Stimulated activated CD4-positive, alpha-beta T cell treated with anti-CD3 and anti-CD28 coated beads, Interleukin-2, amount 100 ng/mL, for 24 hours (primary cell): ENCODE measurements at places on chromosomes 4 and X.

DNA sequence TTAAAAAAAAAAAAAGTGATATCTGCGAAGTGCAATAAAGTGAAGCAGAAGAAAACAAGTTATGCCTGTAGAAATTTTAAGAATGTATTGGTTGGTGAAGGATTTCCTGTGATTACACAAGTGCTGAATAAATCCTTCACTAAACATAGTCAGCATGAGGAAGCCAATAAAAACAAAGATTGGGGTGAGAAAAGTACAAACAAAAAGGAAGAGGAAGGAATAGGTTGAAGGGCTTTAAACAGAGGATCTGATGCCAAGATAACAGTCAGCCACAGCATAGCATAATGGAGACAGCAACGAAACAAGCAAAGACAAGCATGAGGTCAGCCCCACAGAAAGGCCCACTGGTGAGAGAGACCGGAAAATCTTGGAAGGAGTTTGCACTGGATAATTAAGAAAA lies 372.2 kb downstream of the ADAM29 start:
- no peak for DNase-seq

GRCh38 chrX:10930151-10930550 lies 181.0 kb upstream of the HCCS start:
- no peak for DNase-seq

DNA sequence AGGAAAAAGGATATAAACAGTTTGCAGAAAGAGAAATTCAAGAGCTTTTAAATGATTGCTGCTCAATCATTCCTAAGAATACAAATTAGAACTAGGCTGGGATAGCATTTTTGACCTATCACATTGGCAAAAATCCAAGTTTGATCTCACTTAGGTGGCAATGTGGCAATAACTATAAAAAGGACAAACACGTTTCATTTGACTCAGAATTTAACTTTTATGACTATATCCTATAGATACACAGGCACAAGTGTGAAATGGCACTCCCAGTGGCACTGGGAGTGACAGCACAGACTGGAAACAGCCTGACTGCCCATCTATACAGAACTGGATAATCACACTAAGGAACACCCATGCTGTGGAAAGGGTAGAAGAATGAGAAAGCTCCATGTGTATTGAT lies 11.1 kb downstream of the CENPU start:
- no peak for DNase-seq

DNA sequence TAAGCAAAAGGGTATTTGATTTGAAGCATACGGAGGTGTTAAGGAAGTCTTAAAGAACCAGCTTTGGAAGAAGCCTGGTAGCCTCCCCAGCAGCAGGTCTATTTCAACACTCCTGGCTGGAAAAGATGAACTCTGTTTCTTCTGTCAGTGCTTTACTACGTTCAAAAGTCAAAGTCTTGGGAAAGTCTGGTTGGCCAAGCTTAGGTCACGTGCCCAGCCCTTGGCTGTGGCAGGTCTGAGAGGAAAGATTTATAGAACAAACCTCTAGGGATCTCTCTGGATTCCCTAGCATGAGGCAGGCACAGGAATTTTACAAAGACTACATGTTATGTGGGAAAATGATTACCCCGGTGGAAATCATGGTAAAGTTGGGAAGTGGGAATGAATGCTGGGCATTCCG lies 8.6 kb upstream of the ARHGAP10 start:
- no peak for DNase-seq

DNA sequence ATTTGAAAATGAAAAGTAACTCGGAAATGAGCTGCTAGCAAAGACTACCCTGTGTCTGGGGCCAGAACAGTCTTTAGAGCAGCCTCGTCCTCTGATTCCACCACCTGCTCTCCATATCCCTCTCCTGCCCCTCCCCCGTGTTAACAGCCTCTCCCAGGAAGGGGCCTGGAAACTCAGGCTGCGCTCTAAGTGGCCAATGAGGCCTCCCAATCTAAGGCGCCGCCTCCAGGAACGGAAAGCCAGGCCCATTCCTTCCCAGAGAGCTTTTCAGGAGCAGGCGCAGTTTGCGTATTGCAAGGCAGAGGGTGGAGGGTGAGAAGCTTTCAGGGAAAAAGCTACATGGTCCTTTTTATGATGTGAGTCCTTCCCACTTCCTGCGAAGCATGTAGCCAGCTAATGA lies 31.2 kb downstream of the RS1 start:
- no peak for DNase-seq

- no peak for DNase-seq
Measured at GRCh38 chrX:100650841-100651240, 6.8 kb downstream of the SRPX2 start.

- no peak for DNase-seq
Measured at GRCh38 chrX:125505207-125505606, 185.5 kb downstream of the TEX13C start.

GRCh38 chr4:66034671-66035070 lies 364.4 kb upstream of the EPHA5 start:
- no peak for DNase-seq

- DNase-seq: no peak
Measured at GRCh38 chr4:88242144-88242543, 42.2 kb downstream of the PPM1K start.

DNA sequence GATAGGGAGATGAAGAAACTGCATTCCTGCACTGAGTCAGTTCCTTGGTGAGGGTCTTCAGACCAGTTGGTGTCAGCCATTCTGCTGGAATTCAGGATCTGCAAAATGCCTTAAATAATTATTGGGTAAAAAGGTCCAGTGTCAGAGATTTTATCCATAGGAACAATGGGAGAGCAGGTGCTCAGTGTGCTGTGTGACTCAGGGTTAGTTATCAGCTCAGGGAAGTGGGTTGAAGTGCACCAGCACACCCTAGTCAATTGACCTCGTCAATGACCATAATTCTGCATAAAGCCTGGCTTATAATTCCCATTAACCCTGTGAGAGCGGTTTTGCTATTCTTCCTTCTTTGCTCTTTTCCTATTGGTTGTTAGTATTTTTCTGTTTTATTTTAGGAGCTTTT lies 37.3 kb downstream of the HERC6 start:
- DNase-seq: no peak

DNA sequence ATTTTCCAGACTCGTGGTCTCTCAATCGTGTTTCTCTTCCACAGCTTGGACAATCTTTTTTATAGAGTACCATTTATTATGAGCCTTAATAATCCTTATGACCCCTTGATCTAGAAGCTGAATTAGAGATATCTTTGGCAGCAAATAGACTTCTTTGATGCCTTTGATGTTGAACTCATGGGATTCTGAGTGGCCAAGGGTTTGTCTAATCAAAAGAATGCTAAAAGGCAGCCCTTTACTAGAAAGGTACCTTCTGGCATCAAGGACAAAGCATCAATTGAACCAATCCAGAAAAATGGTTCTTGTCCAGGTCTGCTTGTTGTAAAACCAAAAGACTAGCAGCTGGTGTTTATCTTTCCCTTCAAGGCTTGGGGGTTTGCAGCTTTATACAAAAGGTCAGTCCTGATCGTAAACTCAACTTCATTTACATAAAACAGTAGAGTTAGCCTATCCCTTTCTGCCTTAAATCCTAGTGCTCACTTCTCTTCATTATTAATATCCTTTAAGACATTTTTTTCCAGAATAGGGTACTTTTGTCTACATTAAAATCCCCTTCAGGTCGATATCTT lies 411.3 kb downstream of the FAT4 start:
- DNase-seq: no peak

DNA sequence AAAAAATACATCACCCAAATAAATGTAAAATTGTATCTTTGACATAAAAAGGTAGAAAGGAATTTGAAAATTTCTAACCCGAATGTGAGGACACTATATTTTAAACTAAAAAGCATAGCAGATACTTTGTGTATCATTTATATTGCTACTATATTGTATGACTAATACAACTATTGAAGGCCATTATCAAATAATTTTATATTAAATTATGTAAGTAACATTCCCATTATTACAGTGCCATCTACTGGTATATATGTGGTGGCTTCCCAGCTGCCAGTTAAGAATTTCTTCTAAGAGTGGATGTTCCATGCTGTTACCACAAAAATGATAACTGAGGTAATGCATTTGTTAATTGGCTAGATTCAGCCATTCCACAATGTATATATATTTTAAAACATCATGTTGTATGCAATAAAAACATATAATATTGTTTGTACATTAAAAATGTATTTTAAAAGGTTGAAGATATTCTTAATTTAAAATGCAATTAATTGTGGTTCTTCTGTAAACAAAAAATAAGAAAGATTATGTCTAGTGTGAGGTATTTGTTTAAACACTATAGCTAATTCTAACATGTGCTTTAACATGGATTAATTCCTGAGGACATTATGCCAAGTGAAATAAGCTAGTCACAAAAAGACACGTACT lies 65.3 kb downstream of the EGF start:
- no peak for DNase-seq

GRCh38 chr4:16684097-16684496 lies 214.3 kb downstream of the LDB2 start:
- no peak for DNase-seq

- DNase-seq: no peak
Measured at GRCh38 chrX:153773741-153774575, 6.9 kb upstream of the SRPK3 start.

DNA sequence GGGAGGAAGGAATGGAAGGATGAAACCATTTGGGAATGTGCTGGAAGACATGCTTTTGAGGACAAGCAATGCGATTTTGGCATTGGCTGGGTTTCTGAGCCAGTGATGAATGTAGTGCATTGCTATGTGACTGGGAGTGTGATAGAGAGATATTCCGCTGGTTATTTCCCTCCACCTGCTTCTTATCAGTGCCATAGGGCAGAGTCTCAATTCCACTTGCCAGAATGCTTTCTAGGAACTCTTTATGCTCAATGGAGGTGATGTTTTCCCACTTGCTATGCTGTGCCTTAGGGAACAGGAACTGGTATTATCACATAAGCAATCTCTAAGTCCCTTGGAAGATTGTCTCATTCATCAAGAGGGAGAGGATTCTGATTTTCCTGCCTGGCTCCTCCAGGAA lies 28.0 kb downstream of the TBL1X start:
- no peak for DNase-seq

DNA sequence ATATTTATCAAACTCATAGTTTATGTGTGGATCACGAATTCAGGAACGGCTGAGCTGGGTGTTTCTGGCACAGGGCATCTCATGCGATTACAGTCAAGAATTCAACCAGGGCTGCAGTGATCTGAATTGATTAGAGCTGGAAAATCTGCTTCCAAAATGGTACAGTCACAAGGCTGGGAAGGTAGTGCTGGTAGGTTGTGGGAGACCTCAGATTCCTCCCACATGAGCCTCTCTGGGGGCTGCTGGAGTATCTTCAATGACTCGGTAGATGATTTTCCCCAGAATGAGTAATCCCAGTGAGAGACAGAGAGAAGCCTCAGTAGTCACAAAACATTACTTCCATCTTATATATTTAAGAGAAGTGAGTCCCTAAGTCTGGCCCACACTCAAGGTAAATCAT lies 36.2 kb upstream of the PRDX4 start:
- DNase-seq: no peak

DNA sequence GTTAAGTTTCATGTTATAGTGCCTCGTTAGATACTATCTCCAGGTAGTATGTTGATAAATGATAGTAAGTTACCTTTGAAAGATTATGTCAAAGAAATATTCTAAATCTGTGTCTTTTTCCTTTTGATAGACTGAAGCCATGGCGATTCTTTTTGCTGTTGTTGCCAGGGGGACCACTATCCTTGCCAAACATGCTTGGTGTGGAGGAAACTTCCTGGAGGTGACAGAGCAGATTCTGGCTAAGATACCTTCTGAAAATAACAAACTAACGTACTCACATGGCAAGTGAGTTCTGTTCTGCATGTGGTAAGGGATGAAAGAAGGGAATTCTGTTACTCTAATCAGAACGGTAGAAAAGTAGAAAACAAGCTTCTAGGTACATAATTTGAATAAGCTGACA lies 8.2 kb downstream of the VAMP7 start:
- DNase-seq: no peak

GRCh38 chr4:17510582-17510981 lies 1.3 kb downstream of the QDPR start:
- DNase-seq: no peak

DNA sequence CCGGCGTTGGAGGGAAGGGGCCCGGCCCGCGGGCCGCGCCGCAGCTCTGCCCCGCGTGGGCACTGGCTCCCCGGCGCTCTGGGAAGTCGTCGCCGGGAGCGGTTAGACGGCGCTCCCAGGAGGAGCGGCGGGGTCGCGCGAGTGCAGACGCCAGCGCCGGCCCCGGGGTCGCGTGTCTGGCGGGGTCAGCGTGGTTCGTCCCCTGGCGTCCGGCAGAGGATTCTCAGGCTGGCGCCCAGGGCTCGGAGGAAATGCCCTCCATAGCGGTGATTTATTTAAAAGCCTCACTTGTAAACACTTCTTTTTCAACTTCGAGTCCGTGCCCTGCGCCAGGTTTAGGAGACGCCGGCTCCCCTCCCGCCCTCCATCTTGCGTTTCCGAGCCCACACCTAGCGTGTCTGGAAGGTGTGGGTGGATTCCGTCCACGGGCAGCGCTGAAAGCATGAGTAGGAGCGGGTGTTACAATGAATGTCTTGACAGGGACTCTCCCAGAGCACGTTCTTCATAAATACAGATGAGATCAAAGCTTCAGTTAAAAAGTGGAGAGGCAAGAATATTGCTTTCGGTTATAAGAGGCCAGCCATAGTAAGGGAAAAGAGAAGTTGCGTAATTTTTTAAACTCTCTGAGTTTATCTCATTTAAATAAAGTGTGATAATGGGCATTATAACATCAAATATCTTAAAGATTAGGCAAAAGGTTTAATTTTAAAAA lies 692 bp downstream of the FAM241A start:
- peak; percentile 79 for DNase-seq

DNA sequence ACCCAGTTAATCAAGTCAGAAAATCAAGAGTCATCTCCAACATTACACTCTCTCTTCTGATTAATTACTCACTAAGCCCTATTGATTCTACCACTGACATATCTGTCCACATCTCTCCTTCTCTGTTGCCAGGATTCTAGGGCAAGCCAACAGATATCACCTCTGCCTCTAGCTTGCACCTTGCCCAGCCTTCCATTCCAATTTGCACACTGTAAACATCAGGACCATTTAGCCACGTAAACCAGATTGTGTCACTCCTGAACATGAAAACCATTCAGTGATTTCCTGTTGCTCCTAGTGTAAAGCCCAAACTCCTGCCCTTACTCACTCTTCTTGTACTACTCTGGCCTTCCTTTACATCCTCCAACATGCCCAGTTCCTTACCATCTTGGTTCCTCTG lies 68.0 kb upstream of the PLS3 start:
- DNase-seq: no peak

DNA sequence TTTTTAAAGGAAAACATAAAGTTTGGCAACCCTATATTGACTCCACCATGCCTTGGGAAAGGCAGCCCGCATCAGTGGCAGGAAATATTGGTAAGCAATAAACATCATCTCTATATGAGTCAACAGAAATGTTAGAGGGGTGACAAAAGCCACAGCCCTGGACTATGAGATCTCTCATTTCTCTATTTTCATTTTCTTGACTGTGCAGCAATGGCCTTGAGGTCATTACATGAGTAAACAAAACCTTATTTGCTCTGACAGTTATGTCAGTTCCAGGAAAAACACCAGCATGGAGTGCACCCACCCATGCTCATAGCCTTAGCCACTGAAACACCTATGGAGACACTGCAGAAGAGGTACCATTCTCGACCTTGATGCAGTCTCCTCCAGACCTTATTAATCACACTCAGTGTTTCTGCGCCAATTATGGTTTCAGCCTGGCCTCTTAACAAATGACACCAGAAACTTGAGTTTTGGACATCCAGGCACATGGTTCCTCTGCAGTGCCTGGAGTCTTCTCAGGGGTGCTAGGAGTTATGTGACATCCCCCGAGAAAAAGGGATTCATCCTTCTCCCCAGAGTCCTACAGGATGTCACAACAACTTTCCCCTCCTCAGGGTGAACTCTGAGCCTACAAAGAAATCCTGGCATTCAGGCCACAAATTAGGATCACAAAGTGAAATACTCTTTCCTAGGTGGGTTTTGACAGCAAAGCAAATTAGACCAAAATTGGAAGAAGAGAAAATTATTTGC lies 16.0 kb upstream of the HPGD start:
- no peak for DNase-seq
